ENCODE measurements at places on chromosomes 16 and 17. TPM values are rescaled to one million over a fixed set of nuclear protein-coding genes. Genes with fewer than 3 reads are reported as not detected.

Gene SLC38A8
- not detected for total RNA-seq

Gene RDM1
- total RNA-seq = not detected

GRCh38 chr17:15238676-15239422, 26.3 kb downstream of the PMP22 start:
- no peak for DNase-seq

DNA sequence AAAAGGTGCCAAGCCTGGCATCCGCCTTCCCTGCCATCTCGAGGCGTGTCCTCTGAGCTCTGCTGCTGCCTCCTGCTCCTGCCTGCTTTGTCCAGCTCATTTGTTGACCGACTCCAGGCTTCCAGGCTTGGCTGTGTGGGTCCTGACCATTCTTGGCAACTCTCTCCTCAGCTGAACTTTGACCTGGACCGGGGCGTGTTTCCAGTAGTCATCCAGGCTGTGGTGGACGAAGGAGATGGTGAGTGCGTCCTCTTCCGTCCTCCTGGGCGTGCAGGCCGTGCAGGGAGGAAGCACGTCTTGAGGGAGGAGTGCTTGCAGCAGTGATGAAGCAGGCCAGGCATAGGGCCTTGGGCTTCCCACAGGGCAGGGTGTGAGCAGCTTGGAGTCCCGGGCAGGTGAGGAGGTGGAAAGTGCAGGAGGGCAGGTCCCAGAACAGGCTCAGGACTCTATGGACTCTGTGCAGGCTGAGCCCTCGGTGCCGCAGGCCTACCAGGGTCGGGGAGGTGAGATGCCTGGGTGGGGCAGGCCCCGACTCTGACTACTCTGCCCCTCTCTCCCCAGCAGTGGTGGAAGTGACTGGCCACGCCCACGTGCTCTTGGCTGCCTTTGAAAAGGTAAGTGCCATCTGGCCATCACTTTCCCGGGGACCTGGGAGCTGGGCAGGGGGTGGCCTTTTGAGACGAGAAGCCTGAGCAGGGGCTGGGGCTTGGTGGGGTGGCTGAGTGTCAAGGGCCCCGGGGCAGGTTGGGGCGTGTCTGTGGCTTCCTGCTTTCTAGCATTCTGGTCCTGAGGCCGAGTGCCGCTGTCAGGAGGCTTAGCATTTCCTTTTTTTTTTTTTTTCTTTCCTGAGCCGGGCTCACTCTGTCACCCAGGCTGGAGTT, 28.6 kb upstream of the NUDT16L1 start:
- DNase-seq = peak; percentile 52

Measured in right cardiac atrium (tissue), 5 donors.